ENCODE measurements at places on chromosomes 2 and 18.

GRCh38 chr2:3450385-3451010 lies 68.8 kb downstream of the ADI1 start:
- peak; percentile 57 for DNase-seq

- DNase-seq, result no peak
Measured at GRCh38 chr18:493986-494983, 6.2 kb downstream of the COLEC12 start.

DNA sequence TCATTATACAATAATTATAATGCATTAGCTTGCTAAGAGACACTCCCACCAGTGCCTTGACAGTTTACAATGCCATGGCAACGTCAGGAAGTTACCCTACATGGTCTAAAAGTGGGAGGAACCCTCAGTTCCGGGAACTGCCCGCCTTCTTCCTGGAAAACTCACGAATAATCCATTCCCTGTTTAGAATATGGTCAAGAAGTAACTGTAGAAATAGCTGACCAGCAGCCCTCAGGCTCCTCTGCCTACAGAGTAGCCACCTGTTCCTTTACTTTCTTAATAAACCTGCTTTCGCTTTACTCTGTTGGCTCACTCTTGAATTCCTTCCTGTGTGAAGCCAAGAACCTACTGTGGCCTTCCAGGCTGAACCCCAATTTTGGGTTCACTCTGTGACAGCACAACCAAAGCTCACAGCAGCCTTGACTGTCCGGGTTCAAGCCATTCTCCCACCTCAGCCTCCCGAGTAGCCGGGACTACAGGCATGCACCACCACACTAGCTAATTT lies 20.0 kb upstream of the PTPN2 start:
- DNase-seq, result peak; percentile 14

- DNase-seq, result no peak
Measured at GRCh38 chr18:54203914-54204313, 20.6 kb downstream of the MBD2 start.

GRCh38 chr2:68483011-68483410 lies 15.6 kb downstream of the APLF start:
- no peak for DNase-seq
